ENCODE measurements at places on chromosomes 1 and 21.

DNA sequence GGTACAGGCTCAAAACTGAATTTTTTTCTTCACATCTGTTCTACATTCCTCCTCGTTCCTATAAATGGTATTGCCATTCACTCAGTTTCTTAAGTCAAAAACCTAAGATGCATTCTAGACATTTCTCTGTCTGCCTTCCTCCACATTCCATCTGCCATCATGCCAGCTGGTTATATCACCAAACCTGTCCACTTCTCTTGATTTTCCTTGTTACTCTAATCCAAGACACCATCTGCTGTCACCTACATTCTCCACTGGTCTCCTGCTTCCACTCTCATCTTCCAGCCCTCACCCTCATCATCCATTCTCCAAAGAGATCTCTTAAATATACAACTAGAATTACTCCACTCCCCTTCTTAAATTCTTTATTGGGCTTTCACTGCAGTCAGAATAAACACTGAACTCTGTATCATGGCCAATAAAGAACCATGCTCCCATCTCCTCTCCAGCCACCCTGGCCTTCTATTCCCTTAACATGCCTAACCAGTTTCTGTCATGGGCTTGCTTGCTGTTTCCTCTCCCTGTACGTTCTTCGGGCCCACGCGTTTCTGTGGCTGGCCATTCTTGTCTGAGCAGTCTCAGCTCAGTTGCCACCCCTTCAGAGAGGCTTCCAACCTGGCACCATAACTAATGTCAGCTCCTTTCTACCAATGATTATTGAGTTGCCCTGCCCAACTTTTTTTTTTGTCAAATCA is 278.3 kb downstream of the ST6GALNAC3 start:
- no peak for DNase-seq

GRCh38 chr1:5975133-5975880 is 16.9 kb downstream of the NPHP4 start:
- no peak for DNase-seq

DNA sequence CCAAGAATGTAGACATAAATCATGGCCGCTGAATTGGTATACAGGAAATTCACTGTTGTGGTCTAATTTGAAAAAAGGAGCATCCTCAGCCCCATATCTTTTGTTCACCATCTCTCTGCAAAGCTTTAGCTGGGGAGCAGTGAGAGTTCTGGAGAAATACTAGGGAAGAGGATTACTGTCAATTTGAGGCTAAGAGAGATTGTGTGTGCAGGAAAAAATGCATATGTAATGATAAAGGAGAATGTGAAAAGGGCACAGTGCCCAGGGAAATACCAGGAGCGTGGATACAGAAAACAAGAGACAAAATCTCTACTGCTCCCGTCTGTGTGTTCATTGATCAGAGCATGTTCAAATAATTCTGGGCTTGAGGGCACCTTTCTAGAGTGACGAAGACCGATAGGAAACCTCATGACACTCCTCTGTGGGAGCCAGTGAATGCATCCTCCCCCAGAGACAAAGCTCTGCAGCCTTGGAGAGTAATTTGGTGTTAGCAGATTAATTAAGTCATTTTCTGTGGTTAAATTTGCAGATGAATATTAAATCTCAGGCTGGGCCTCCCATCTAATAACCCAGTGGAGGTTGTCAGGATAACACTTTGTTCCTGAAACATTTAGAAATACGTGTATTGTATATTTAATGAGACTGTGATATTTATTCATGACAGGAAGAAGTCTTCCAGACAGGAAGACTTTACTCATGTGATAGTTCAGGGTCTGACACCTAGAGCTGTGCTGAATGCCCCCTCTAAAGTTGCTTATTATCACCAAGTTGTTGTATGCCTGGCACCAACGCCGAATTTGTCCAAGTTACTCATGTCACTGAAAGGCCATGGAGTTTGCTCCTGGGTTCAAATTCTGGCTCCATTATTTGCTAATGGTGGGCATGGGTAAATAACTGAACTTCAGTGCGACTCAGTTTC is 287.3 kb upstream of the SGIP1 start:
- peak; percentile 27 for DNase-seq

- DNase-seq = no peak
These were observed 94.2 kb upstream of the SERBP1 start for GRCh38 chr1:67524143-67525052.

- DNase-seq = no peak
These were observed 75.9 kb downstream of the DHRS3 start for GRCh38 chr1:12542138-12542465.

Measured in T-helper 2 cell (primary cell).